ENCODE measurements at places on chromosomes 3 and 15.
A peak's percentile ranks its signal among the peaks of the same experiment; 100 is the strongest.

GRCh38 chr3:102037209-102037608 lies 187.9 kb downstream of the NFKBIZ start:
- DNase-seq: no peak

DNA sequence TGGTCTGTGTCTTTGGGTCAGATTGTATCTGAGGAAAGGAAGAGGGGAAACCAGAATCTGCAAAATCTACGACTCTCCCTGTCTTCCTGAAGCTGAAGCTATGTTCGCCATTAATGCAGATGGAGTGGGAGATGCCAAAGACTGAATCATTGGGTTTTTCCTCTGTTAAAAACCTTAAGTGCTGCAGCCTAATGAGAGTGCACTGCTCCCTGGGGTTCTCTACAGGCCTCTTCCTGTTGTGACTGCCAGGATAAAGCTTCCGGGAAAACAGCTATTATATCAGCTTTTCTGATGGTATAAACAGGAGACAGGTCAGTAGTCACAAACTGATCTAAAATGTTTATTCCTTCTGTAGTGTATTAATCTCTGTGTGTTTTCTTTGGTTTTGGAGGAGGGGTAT lies 24.0 kb downstream of the RMDN3 start:
- no peak for DNase-seq

GRCh38 chr3:192905980-192906678 lies 11.5 kb downstream of the MB21D2 start:
- DNase-seq: no peak

DNA sequence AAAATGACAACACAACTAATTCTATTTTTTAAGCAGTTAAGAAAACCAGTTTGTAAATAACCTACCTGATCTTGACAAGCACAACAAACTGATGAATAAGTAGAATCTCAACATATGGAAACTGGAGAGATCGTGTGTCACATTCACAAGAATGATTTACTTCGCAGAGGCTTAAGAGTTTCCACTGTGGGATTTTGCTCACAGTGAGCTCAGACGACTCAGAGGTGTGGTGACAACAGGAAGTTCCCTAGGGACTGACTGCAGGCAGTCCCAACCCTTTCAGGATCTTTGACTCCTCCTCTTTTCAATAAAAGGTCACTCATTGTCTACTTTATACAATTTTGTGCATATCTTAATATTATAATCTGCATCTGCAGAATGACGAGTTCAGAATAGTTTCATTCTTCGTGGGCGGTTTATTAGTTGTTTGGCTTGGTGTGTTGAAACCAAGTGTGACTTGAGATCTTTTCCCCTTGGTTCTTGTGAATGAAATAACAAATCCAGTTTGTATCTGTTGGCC lies at the start of gene LIPH:
Gene LIPH (minus strand): TSS at position 231 of the 520 bp plus-strand sequence. CDS start 117 bp downstream, at position 114.
- peak; percentile 47 for DNase-seq

DNA sequence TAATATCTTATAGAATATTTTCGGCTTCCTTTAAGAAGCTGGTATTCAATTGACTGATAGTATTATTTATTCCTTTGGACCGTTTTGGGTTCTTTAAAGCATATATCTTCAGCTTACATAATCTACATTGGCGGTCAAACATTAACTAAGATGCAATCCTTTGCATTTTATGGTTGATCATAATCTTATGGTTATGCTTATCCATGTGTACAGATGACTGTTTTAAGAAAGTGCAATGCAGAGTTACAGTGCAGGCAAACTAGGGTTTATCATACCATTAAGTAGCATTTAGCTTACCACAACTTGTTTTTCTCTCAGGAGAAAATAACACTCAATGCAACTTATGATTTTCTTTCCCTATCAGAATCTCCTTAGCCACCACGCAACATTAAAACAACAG lies 41.4 kb upstream of the POU1F1 start:
- DNase-seq: no peak

DNA sequence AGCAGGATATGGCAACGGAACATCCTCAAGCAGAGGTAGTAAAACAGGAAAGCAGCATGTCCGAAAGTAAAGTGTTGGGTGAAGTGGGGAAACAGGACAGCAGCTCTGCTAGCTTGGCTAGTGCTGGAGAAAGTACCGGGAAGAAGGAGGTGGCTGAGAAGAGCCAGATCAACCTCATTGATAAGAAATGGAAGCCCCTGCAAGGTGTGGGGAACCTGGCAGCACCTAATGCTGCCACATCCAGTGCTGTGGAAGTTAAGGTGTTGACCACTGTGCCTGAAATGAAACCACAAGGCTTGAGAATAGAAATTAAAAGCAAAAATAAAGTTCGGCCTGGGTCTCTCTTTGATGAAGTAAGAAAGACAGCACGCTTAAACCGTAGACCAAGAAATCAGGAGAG lies 14.3 kb upstream of the ZBTB47 start:
- DNase-seq: no peak

- DNase-seq: no peak
These were observed 52.9 kb upstream of the TSPAN3 start for GRCh38 chr15:77123854-77124253.

- DNase-seq: no peak
These were observed 765.3 kb downstream of the TBL1XR1 start for GRCh38 chr3:176431991-176432390.

GRCh38 chr15:78923480-78924360 lies 21.1 kb downstream of the CTSH start:
- DNase-seq: no peak

DNA sequence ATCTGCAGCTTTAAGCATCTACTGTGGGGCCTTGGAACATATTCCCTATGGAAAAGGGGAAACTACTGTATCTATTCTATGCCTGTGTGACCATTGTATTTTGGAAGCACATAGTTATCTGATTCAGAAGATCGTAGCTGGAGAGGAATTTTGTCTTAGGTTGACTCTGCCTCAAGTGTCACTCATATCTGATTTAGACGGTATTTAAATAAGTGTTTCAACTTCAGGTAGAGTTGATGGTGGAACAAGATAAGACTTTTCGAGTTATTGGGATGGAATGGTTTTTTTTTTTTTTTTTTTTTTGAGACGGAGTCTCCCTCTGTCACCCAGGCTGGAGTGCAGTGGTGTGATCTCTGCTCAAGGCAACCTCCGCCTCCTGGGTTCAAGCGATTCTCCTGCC lies 8.9 kb upstream of the DENND6A start:
- DNase-seq: no peak

DNA sequence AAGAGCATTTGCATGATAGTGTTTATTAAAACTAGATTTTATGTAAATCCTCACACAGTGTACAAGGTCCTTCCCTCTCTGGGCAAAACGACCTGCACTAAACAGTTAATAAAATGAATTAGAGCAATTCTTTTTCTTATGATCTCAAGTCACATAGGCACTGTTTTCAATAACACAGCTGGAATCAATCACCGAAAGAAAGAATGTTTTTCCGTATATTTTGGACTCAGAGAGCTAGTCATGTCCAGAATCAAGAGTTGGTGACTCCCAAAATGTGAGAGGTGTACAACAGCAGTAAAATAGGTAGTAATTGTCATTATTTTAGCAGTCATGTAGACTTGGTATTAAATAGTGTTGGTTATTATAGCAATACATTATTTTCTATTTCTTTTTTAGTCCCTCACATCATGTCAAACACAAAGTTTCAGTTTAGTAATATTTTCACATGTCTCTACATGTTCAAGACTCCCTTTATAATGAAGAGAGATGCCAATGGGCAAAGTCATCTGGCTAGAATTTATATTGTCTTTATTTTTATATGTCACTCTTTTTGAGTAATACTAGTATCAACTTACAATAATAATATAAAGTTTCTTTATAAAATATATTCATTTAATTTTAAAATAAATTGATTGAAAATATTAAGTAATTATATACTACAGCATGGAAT lies 448.6 kb upstream of the CDIN1 start:
- peak; percentile 26 for DNase-seq

DNA sequence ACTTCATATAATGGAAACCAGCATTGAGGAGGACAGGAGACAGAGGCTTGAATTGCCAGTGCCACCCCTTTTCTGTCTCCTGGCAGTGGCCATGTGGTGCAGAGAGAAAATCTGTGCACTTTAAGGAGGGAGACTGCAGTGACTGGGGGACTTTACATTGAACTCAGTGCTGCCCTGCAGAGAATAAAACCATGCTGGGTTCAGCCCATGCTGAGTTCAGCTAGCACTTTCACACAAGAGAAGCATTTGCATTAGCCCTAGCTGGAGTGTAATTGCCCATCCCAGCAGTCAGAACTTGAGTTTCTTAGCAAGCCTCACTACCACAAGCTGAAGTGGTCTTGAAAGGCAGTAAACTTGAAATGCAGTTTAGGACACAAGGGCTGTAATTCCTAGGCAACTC lies 677.5 kb downstream of the ZPLD1 start:
- no peak for DNase-seq

DNA sequence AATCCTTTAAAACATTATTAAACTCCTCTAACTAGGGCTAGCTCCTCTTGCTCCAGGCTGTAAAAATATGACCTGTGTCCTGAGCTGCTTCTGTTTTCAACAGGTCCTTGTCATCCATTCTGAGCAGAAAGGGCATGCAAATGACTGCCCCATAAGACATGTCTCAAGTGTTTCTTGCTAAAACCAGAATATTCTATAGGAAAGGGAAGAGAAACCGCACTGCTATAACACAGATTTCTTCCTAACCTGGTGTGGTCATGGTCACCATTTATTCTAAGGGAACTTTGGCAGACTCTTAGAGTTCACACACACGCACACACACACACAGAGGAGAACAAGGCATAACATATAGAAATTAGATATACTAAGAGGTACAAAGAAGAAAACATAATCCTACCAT lies 34.2 kb upstream of the B3GNT5 start:
- no peak for DNase-seq

DNA sequence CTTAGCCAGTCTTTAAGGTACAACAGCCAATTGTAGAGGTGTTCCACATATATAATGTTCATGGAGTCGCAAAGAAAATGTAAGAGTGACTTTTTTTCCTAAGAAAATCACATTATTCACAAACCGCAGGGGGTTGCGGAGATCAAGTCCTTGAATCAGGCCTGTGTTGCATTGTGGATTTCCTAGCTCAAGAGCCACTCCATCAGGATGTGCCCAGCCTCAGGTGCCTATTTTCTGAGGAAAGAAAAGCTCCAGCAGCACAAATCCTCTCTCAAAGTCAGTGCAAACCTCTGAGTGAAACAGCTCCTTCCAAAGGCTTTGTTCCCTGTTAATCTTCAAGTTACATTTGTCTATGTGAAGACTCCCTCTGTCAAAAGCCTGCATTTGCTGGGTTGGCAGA lies 349.4 kb downstream of the CLSTN2 start:
- no peak for DNase-seq

- DNase-seq: no peak
These were observed 36.0 kb upstream of the NR1I2 start for GRCh38 chr3:119745942-119746341.

GRCh38 chr15:72472992-72473610 lies 1.0 kb upstream of the ARIH1 start:
- DNase-seq: no peak

DNA sequence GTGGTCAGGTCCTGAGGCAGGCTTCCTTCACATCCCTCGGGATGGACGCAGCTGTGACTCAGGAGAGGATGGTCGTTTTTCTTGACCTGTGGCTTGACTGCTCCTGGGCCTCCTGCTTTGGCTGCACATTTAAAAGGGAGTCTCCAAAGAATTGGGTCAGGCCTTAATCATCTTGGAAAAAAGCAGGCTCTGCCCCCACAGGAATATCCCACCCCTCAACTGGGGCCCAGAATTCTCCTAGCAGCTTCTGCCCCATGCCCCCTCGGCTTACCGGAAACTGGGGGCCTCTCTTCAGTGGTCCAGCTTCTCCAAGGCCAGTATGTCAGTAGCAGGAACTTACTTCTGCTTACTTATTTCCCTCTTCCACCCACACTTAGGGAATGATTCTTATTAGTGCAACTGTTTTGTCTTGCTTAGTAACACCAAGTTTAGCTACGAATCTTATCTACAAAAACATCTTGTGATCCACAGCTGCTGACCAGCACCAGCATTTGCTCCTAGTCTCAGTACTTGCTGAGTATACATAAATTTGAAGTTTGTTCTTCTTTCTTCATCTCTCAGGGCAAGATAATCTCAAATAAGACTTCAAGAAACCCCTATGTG lies 35.7 kb downstream of the ATG7 start:
- no peak for DNase-seq

GRCh38 chr15:77027697-77028450 lies 32.9 kb downstream of the PSTPIP1 start:
- no peak for DNase-seq

DNA sequence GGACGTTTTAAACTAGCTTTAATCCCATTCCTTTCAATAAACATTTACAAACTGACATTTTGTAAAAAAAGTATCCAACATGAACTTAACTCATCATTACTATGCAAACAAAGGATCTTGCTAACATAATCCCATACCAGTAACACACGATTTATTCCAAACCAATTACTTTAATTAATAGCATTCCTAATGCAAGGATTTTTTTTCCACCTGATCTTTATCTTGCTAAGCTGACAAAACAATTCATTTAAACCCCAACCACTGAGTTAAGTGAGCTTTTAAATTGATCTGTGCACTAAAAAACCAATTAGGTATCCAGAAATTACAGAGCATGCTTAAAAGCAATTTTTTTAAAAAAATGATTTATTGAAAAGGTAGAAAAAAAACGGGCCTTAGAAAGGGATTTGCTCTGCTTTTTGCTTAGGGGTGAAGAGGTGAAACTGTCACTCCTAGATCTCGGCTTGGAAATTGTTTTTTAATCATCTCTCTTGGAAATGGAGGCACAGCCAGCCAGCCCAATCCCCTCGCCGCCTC lies 1.2 kb downstream of the SH3BP5 start:
- DNase-seq: no peak

DNA sequence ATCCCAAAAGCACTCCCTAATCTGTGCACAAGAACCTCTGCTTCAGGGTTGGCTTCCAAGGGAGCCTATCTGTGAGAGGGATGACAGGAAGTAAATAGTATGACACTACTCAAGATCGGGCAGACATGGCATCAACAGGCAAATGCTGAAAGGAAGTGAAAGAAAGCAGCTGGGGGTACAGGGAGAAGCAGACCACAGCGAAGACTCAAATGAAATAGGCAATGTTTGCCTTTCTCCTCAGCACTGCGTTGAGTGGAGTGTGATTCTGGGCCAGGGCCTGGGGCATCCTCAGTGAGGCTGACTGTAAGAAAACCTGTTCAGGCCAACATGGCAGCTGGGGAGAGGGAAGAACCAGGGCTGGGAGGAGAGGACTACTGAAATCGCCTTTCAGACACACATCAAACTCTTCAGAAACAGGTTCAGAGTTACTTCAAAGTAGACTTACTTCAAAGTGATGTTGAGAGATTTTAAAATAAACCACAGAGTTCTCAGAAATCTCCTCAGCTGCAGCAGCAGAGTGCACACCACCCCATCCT lies 96.6 kb downstream of the SLC9A9 start:
- DNase-seq: no peak

Data from foreskin fibroblast (primary cell).